Stimulated activated naive CD4-positive, alpha-beta T cell treated with Interleukin-2 at 50 U/mL for 16 hours (primary cell): ENCODE measurements at places on chromosomes 12 and 14.

- DNase-seq: no peak
Measured at GRCh38 chr14:36955376-36955775, 217.0 kb downstream of the SLC25A21 start.

DNA sequence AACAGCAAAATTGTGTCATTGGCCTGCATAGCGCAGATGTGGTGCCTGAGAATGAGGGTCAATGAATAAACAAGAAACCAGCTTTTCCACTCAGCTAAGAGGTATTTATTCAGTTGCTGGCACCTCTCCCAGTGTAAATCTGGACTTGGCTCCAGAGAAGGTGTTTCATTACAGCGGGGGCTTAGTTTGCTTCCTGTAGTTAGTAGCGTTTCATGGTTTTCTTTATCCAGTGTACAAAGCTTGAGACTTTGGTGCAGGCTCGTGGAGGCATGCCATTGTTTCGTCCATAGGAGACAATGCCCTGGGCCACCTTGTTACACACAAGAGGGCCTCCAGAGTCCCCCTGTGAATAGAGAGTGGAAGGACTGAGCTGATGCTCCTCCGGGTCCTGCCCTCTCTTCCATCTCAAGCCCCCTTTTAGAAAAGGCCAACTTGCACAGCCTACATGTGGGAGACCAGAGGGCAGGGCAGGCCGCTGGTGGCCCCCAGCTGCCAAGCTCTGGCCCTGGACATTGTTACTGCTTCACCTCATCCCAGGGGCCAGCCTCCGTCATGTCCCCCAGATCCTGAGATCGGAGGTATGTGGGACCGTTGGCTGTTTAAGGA is 3.0 kb downstream of the GZMB start:
- no peak for DNase-seq

DNA sequence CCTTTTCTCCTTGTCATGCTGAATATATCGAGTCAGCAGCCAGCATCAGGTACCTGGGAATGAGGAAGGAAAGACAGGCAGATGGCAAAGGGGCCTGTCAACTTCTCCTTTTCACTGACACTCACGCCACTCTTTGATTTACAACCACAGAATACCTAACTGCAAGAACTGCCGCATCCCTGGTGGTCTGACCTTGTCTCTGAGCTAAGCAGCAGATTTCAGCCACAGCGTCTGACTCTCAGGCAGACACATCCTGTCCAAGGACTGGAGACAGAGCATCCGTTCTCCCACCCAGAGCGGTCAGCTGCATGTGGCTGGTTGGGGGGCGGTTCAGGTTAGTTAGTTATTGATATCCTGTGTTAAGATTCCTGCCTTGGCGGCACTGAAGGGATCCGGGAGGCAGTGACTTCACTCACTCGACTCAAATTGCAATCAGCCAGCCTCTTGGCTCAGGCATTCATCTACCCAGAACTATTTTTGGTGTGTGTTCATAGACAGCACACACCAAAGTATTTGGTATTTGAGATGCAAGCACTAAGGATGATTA is 11.2 kb upstream of the MAP1LC3B2 start:
- no peak for DNase-seq

GRCh38 chr12:88310666-88311065 is 168.6 kb downstream of the TMTC3 start:
- no peak for DNase-seq

DNA sequence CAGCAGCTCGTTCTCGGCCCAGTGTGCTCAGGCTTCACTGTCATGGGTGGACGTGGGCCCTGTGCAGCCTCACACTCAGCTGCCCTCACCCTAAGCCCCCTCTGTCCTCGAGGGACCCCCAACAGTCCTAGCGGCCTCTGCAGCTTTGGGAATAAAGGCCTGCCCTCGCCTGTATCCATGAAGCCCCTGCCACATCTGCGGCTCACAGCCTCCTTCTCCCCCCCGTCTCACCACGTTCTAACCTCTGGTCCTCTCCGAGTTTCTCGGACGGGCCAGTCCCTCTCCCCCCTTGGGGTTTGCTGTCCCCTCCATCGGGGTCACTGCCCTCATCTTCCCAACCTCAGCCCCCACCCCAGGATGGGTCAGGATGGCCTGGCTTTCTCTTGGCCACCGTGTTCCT is 30.2 kb upstream of the GALNT9 start:
- DNase-seq: no peak

DNA sequence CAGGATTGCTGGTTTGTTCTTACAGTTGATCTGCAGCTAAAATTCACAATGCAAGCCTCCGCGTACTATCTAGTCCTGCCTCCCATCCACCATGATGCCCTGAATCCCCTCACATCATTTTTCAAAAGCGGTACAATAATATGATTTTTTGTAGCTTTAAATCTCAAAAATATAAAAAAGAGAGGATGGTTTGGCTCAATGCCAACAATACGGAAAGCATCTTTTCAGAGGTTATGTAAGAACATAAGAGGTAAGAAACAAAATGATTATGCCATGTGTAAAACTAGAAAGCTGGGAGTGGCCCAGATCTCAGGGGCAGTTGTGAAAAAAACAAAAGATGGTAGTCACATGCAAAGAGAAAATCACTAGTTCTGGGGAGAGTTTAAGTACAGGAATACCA is 24.0 kb upstream of the ZDHHC17 start:
- DNase-seq: no peak

- DNase-seq: no peak
Measured at GRCh38 chr12:52305921-52306705, 14.8 kb upstream of the KRT81 start.

- DNase-seq: no peak
Measured at GRCh38 chr12:106581543-106582248, 1.1 kb upstream of the RFX4 start.

- DNase-seq: no peak
Measured at GRCh38 chr12:121860257-121860656, 1.6 kb upstream of the HPD start.
